CD8-positive, alpha-beta memory T cell (primary cell): ENCODE measurements at places on chromosomes 7 and 10. TPM values are rescaled to one million over a fixed set of nuclear protein-coding genes. Genes with fewer than 3 reads are reported as not detected.

Gene ZMIZ1
- total RNA-seq = 34.7 TPM

Gene HMX2
- not detected for total RNA-seq

Gene SKIDA1
- total RNA-seq = 0.24 TPM

Gene PIP
- total RNA-seq = not detected

Gene ABLIM1
- 45.8 TPM for total RNA-seq

Gene CHRM2
- not detected for total RNA-seq

DNA sequence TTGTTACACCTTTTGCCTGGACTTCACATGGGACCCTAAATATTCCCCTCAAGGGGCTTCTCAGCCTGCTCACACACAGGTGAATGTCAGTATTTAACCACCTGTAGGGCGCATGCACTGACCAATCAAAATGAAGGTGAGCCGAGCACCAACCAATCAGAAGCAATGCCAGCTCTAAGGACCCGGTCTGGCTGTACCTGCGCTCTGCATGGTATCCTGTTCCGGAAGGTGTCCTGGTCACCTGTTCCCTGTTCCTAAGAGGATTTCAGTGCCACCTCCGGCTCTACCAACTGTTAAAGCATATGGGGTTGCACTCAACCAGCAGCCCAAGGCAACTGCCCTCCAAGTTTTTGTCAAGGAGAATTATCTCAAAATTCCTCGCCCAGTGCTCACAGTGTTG lies 18.4 kb upstream of the CALN1 start:
- no peaks in the 10 kb centered on the region for H3K27me3 ChIP-seq
- H3K4me3 ChIP-seq = no peak overlapping the region
- H3K27ac ChIP-seq = no peak overlapping the region
- no peaks in the 10 kb centered on the region for H3K36me3 ChIP-seq

- H3K36me3 ChIP-seq = no peaks in the 10 kb centered on the region
- peaks cover 38% of the 10 kb centered on the region for H3K4me1 ChIP-seq
- no peak for DNase-seq
- H3K4me3 ChIP-seq = peak overlapping the region; percentile 92
- H3K27me3 ChIP-seq = no peaks in the 10 kb centered on the region
- peak overlapping the region; percentile 87 for H3K27ac ChIP-seq
Observed at GRCh38 chr10:69319841-69320316, 41.6 kb downstream of the HK1 start.

DNA sequence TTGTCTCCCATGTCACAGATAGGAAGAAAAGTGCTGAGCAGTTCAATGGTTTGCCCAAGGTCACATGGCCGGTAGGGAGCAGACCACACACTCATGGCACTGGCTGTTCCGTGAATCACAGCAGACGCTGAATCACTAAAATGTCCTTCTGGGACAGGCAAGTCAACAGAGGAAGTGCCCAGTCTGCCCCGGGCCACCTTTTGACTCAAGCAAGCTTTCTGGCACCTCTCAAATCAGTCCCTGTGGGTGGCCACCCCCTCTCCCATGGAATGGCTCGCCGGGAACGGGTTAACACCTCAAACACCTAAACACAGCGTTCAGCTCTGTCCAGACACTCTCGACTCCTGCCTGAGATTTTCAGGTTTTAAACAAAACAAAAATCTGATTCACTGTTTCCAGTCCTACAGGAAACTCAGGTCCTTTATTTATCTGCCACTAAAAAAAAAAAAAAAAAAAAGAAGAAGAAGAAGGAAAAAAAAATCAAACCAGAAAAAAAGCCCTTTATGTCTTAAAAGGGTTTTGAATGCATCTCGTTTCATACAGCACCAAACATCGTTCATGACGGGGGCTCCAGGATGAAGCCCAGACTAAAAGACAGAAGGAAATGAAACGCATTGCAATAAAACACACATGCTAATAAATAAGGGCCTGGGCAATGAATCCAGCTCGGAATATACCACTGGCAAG lies 15.5 kb downstream of the CARD11 start:
- peaks cover 16% of the 10 kb centered on the region for H3K4me1 ChIP-seq
- DNase-seq = no peak
- no peak overlapping the region for H3K27ac ChIP-seq
- H3K36me3 ChIP-seq = peaks cover 25% of the 10 kb centered on the region

DNA sequence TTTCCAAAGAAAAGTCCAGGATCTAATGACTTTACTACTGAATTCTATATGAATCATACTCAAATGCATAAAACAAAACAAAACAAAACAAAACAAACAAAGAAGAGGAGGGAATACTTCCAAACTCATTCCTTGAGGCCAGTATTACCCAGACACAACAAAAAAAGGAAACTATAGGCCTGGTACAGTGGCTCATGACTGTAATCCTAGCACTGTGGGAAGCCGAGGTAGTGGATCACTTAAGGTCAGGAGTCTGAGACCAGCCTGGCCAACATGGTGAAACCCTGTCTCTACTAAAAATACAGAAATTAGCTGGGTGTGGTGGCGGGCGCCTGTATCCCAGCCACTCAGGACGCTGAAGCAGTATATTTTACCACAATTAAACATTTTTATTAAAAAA lies 114.6 kb downstream of the NRBF2 start:
- DNase-seq = no peak
- H3K4me3 ChIP-seq = no peak overlapping the region
- H3K36me3 ChIP-seq = no peaks in the 10 kb centered on the region
- no peak overlapping the region for H3K27ac ChIP-seq
- peaks cover 23% of the 10 kb centered on the region for H3K4me1 ChIP-seq

DNA sequence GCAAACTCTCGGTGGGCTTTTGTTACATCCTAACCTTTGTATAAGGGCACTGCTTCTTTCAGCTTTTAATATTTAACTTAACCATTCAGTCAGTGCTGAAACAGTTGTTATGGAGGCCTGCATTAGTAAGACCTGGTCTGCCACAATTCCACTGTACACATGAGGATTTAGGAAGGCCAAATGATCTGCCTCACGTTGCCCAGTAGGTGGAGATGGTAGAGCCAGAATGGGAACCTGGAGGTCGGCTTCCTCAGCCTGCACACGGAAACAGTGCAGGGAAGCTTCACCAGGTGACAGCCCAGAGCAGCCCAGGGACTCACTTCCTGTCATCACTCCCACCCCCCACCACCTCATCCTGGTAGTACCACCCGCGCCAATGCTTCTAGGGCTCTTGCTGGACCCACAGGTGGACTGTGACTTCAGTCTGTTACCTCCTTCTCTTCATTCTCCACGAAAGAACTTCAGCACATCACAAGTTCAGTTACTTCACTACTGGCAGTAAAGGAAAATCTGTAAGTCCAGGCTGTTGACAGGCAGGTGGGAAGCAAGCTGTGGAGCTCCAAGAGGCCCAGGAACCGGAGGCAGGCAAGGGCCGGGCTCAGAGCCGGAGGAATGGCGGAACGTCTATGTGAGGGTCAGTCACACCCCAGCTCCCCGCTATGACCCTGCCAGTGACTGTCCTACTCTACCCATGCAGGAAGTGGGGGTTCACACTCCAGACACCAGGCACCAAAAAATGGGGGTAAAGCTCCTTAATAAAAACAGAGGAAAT lies 480.3 kb upstream of the C7orf33 start:
- H3K27ac ChIP-seq = no peak overlapping the region
- H3K4me3 ChIP-seq = no peak overlapping the region
- H3K36me3 ChIP-seq = no peaks in the 10 kb centered on the region
- no peak for DNase-seq

GRCh38 chr7:142356166-142356565 lies 98.3 kb upstream of the PRSS58 start:
- H3K36me3 ChIP-seq = no peaks in the 10 kb centered on the region
- DNase-seq = no peak
- H3K27ac ChIP-seq = no peak overlapping the region

GRCh38 chr7:3446786-3447185 lies 145.7 kb downstream of the SDK1 start:
- no peak for DNase-seq
- H3K4me1 ChIP-seq = no peaks in the 10 kb centered on the region
- H3K4me3 ChIP-seq = no peak overlapping the region
- no peaks in the 10 kb centered on the region for H3K36me3 ChIP-seq
- no peaks in the 10 kb centered on the region for H3K27me3 ChIP-seq
- H3K27ac ChIP-seq = no peak overlapping the region

GRCh38 chr10:114042895-114043531 lies 653 bp upstream of the ADRB1 start:
- peaks cover 27% of the 10 kb centered on the region for H3K27me3 ChIP-seq
- H3K36me3 ChIP-seq = no peaks in the 10 kb centered on the region
- no peak overlapping the region for H3K4me3 ChIP-seq
- H3K4me1 ChIP-seq = peaks cover 6% of the 10 kb centered on the region

DNA sequence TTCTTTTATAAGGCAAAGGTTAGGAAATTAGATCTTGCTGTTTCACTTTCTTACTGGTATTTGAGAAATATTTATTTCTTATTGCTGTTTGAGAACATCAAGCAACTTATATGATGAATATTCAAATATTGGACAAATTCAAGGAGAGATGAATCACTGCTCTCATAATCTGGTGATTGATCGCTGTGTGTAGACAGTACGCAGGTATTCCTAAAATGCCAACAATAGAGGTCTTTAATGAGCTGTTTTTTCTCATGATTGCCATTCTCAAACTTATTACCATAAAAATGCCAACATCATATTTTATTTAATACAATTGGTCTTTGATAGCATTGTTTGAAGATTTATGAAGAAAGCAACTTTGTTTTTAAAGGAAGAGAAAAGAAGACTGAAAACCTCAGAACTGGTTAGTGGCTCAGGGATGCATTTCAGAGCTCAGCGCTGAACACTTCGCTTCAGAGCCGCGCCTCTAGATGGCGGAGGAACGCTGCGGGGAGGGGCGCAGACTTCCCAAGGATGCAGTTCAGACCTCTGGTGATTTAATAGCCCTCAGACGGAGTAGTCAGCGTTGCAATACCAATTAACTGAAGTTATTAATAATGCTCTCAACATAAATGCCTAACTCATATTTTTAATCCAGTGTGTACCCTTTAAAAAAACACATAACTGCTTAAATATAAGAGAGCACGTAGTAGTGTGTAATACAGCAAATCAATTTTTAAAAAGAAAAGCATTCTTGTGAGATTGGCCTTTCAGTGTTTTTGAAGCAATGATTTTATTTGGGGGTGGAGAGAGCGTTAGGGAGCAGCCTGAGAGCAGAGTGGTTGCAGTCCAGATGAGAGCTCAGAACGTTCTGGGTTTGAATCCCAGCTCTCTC lies 38.5 kb upstream of the STEAP4 start:
- no peak overlapping the region for H3K4me3 ChIP-seq
- DNase-seq = no peak
- H3K27ac ChIP-seq = no peak overlapping the region
- no peaks in the 10 kb centered on the region for H3K4me1 ChIP-seq
- no peaks in the 10 kb centered on the region for H3K27me3 ChIP-seq

DNA sequence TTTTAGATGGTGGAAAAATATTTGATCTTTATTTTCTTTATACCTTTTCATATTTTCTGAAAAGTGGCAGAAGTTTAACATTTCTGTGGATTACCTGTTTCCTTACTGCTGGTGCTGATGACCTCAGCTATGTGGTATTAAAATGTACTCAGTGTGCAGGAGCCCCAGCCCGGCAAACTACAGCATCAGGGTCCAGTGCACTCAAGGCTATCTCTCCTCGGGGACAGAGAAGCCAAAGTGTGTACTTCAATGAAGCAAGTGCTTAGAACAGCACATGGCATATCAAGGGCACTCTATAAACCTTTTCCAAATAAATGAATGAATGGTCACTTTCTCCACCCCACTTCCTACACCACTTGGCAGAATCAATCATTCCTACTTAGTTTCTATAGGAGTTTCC lies 111.8 kb downstream of the HIP1 start:
- no peak for DNase-seq
- no peaks in the 10 kb centered on the region for H3K36me3 ChIP-seq
- H3K27ac ChIP-seq = no peak overlapping the region
- no peaks in the 10 kb centered on the region for H3K27me3 ChIP-seq
- no peak overlapping the region for H3K4me3 ChIP-seq

GRCh38 chr10:62589689-62590088 lies 214.8 kb upstream of the ADO start:
- H3K27ac ChIP-seq = no peak overlapping the region
- H3K36me3 ChIP-seq = no peaks in the 10 kb centered on the region
- no peak overlapping the region for H3K4me3 ChIP-seq
- no peak for DNase-seq
- H3K4me1 ChIP-seq = no peaks in the 10 kb centered on the region

DNA sequence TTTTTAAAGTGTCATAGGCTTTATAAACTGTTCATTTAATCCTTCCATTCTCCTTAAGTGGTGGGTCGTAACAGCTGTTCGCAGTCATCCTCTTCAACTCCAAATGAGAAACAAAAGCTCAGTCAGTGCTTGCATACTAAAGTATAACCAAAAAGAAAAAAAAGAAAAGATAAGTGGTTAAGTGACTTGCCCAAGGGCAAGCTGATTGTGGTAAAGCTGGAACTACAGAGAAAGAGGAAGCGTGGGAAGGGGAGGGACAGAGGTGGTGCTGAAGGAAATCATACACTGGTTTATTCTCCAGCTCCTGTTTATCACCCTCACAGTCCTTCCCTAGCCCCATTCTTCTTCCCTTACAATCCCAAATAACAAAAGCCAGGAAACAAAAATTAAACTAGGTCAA lies 29.6 kb downstream of the IDE start:
- peaks cover 4% of the 10 kb centered on the region for H3K36me3 ChIP-seq
- no peak overlapping the region for H3K4me3 ChIP-seq
- H3K4me1 ChIP-seq = peaks cover 9% of the 10 kb centered on the region

- H3K36me3 ChIP-seq = no peaks in the 10 kb centered on the region
- H3K27me3 ChIP-seq = peaks cover 5% of the 10 kb centered on the region
- peak; percentile 8 for DNase-seq
- H3K4me3 ChIP-seq = no peak overlapping the region
- H3K27ac ChIP-seq = no peak overlapping the region
Observed at GRCh38 chr10:14032406-14032998, 298.2 kb downstream of the FRMD4A start.

- no peaks in the 10 kb centered on the region for H3K36me3 ChIP-seq
- peak; percentile 50 for DNase-seq
- H3K4me3 ChIP-seq = peak overlapping the region; percentile 91
- H3K27ac ChIP-seq = peak overlapping the region; percentile 60
- H3K4me1 ChIP-seq = peaks cover 6% of the 10 kb centered on the region
- H3K27me3 ChIP-seq = no peaks in the 10 kb centered on the region
Observed at GRCh38 chr10:103660364-103661197, 167.1 kb downstream of the NEURL1 start.

GRCh38 chr7:92460109-92460508 lies 12.8 kb downstream of the GATAD1 start:
- H3K27ac ChIP-seq = no peak overlapping the region
- H3K36me3 ChIP-seq = peaks cover 5% of the 10 kb centered on the region
- DNase-seq = no peak
- no peak overlapping the region for H3K4me3 ChIP-seq
- H3K27me3 ChIP-seq = no peaks in the 10 kb centered on the region
